Activated naive CD4-positive, alpha-beta T cell (primary cell): ENCODE measurements at places on chromosomes 2 and 18.

DNA sequence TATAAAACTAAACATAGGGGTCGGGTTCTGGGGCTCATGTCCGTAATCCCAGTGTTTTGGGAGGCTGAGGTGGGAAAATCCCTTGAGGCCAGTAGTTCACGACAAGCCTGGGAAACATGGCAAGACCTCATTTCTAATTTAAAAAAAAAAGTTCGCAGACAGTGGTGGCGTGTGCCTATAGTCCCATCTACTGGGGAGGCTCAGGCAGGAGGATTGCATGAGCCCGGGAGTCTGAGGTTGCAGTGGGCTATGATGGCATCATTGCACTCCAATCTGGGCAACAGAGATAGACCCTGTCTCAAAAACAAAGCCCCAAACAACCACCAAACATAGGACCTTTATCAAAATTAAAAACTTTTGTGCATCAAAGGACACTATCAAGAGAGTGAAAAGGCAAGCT lies 9.8 kb upstream of the HAAO start:
- DNase-seq = no peak

DNA sequence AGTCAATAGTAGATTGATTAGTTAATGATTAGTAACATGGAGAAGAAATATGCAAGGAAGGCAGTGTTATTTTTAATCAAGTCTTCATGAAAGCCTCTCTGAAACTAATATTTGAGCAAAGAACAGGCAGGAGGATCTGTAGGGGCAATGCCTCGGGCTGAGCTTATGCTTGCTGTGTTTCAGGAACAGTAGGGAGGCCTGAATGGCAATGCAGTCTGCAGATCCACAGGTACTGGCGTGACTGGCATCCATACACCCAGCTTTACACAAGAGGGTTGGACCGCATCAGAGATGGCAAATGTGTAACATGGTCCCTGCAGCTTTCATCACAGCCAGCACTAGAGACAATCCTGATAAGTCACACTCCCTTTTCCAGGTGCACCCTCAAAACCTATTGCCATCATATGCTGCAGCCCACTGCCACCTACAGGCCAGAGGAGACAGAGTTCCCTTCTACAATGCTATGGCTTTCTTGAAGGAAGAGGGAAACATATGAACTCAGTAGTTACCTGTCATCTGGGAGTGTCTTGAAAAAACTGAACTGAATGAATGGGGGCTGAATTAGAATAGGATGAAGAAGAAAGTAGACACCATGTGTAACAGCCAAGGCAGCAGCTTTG lies 582.4 kb upstream of the RAB6C start:
- no peak for DNase-seq

- no peak for DNase-seq
Observed at GRCh38 chr18:50080932-50081560, 113.9 kb downstream of the MYO5B start.

GRCh38 chr2:24886126-24886501 lies 33.9 kb downstream of the ADCY3 start:
- no peak for DNase-seq

- DNase-seq = no peak
Observed at GRCh38 chr2:108257757-108258331, 18.1 kb downstream of the SULT1C3 start.

- DNase-seq = no peak
Observed at GRCh38 chr18:4260107-4260506, 195.0 kb downstream of the DLGAP1 start.

DNA sequence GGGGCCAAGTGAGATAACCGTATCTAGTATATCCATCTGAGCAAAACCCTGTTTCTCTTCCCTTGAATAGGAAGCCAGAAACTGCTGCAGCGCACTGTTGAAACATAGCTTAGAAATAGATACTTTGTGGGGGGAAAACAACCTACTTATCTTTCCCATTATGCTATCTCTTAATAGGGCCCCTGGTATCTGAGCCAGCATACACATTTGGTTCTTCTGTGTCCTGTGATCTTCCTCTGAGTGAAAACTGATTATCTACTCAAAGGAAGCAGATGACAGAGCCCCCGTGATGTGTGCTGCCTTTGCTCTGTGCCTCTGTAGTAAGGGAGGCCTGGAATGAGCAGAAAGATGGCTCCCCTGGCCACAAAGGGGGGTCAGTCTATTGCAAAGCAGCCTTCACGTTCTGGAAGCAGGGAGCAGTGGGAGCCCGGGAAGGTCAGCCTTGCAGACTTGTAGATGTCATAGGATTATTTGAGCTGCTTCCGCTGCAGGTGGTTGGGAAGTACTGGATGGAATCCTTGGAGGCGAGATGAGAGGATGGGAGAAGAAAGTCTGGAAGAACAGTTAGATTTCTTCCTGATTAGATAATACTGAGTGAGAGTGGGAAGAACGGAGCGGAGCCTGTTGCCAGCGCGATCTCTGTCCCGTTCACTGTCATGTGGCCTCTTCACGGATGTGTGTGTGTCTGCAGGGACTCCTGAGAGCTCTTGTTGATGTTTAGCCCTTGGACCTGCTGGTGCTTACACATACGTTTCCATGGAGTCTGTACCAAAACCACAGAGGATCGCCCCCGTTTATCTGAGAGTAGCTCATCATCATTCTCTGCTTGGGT lies 150.1 kb downstream of the AGAP1 start:
- no peak for DNase-seq
